SK-N-SH (cell line): ENCODE measurements at places on chromosomes 3 and 15. TPM values are rescaled to one million over a fixed set of nuclear protein-coding genes. Genes with fewer than 3 reads are reported as not detected.

GRCh38 chr3:106126067-106126845, 257.4 kb upstream of the CBLB start:
- H3K27me3 ChIP-seq: no peaks in the 10 kb centered on the region
- no peaks in the 10 kb centered on the region for H3K36me3 ChIP-seq
- no peak for DNase-seq
- H3K4me1 ChIP-seq: peaks cover 7% of the 10 kb centered on the region
- H3K4me3 ChIP-seq: no peak overlapping the region
- H3K27ac ChIP-seq: peak overlapping the region; percentile 68

- no peak overlapping the region for H3K4me3 ChIP-seq
- no peak for DNase-seq
- H3K27me3 ChIP-seq: no peaks in the 10 kb centered on the region
- H3K27ac ChIP-seq: peak overlapping the region; percentile 46
- no peaks in the 10 kb centered on the region for H3K4me1 ChIP-seq
These were observed 32.0 kb downstream of the WWTR1 start for GRCh38 chr3:149625795-149626194.

- H3K4me1 ChIP-seq: no peaks in the 10 kb centered on the region
- no peaks in the 10 kb centered on the region for H3K27me3 ChIP-seq
- H3K4me3 ChIP-seq: no peak overlapping the region
These were observed 125.5 kb downstream of the GADL1 start for GRCh38 chr3:30768703-30769550.

DNA sequence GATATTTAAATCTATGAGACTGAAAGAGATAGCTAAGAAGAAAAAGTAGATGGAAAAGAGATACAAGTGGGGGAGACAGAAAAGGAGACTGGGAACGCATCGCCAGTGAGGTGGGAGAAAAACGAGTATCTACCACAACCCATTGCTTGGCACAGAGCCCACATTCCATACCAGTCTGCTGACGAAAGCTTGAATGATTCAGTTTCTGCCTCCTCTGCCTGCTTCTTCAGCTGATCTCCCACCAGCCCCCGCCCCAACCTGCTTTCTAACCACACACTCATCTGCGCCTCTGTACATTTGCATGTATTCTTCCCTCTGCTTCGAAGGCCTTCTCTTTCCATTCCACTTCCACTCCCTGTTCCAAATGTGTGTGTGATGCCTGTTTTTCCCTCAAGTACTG, 188.1 kb downstream of the USP13 start:
- no peak overlapping the region for H3K27ac ChIP-seq
- DNase-seq: no peak
- H3K36me3 ChIP-seq: no peaks in the 10 kb centered on the region

DNA sequence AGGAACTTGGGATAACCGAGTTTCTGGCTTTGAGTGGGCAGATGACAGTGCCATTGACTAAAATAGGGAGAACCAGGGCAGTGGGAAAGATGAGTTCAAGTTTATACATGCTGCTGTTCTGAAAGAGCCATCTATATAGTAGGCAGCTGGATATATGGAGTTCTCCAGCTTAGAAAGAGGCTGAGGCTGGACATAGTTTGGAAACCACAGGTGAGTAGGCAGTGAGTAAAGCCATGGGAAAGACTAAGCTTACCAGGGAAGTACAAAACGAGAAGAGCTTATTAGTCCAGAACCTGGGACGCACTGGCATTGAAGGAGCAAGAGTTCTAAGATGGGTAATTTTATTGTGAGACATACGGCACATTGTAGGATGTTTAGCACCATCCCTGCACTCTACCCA, 54.2 kb downstream of the MSL2 start:
- DNase-seq: no peak
- no peaks in the 10 kb centered on the region for H3K4me1 ChIP-seq

GRCh38 chr3:58353722-58354553, 21.2 kb downstream of the PXK start:
- peaks cover 7% of the 10 kb centered on the region; the same call in 1 of the 2 replicates for H3K4me1 ChIP-seq
- no peak overlapping the region for H3K27ac ChIP-seq
- H3K4me3 ChIP-seq: no peak overlapping the region
- H3K36me3 ChIP-seq: no peaks in the 10 kb centered on the region
- H3K27me3 ChIP-seq: no peaks in the 10 kb centered on the region

- H3K27ac ChIP-seq: no peak overlapping the region
- 0 out of 2 replicates have a peak overlapping the region, but pooled peaks have one; percentile 8 for H3K4me3 ChIP-seq
- DNase-seq: peak; percentile 94
- H3K27me3 ChIP-seq: no peaks in the 10 kb centered on the region
These were observed 12.5 kb upstream of the ZSCAN2 start for GRCh38 chr15:84588053-84588874.

- no peaks in the 10 kb centered on the region for H3K27me3 ChIP-seq
- H3K4me1 ChIP-seq: peaks cover 6% of the 10 kb centered on the region; the same call in 1 of the 2 replicates
- no peak overlapping the region for H3K4me3 ChIP-seq
- no peaks in the 10 kb centered on the region for H3K36me3 ChIP-seq
- DNase-seq: no peak
- H3K27ac ChIP-seq: peak overlapping the region; percentile 33; the same call in 1 of the 2 replicates
These were observed 24.9 kb upstream of the WNT5A start for GRCh38 chr3:55511895-55512570.

- no peak overlapping the region for H3K4me3 ChIP-seq
- no peak for DNase-seq
- no peaks in the 10 kb centered on the region for H3K27me3 ChIP-seq
- no peaks in the 10 kb centered on the region for H3K36me3 ChIP-seq
These were observed 134.8 kb downstream of the AKAP13 start for GRCh38 chr15:85515212-85515611.

DNA sequence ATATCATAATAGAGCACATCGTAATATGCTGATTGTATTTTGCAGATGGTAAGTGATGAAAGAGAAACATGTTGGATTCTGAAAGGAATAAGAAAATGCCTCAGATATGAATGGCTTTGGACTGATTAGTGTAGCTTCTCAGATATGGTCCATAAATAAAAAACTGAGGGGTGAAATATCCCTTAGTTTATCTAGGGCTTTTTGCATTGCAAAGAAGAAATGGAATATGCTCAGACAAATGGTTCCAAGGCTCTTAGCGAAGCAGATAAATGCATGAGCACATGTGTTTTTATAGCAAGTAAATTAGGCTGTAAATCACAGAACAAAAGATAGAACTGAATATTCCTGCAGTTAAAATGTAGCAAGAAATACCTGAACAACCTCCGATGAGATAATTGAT, 820.9 kb upstream of the GRM7 start:
- H3K36me3 ChIP-seq: no peaks in the 10 kb centered on the region
- no peaks in the 10 kb centered on the region for H3K4me1 ChIP-seq
- no peak overlapping the region for H3K4me3 ChIP-seq
- no peak overlapping the region for H3K27ac ChIP-seq
- no peaks in the 10 kb centered on the region for H3K27me3 ChIP-seq

- H3K4me1 ChIP-seq: no peaks in the 10 kb centered on the region
- no peaks in the 10 kb centered on the region for H3K27me3 ChIP-seq
- peak; percentile 64 for DNase-seq
- no peak overlapping the region for H3K4me3 ChIP-seq
- no peak overlapping the region for H3K27ac ChIP-seq
These were observed 47.6 kb downstream of the SETMAR start for GRCh38 chr3:4350789-4351163.

GRCh38 chr3:148882288-148882687, 17.2 kb downstream of the CPA3 start:
- H3K27me3 ChIP-seq: no peaks in the 10 kb centered on the region
- DNase-seq: no peak
- no peak overlapping the region for H3K4me3 ChIP-seq
- H3K4me1 ChIP-seq: no peaks in the 10 kb centered on the region
- no peak overlapping the region for H3K27ac ChIP-seq
- no peaks in the 10 kb centered on the region for H3K36me3 ChIP-seq

- H3K4me3 ChIP-seq: no peak overlapping the region
- peaks cover 91% of the 10 kb centered on the region for H3K4me1 ChIP-seq
- DNase-seq: no peak
- H3K36me3 ChIP-seq: peaks cover 23% of the 10 kb centered on the region
- no peaks in the 10 kb centered on the region for H3K27me3 ChIP-seq
These were observed 44.1 kb downstream of the UMPS start for GRCh38 chr3:124774327-124774718.

- no peak overlapping the region for H3K4me3 ChIP-seq
- no peaks in the 10 kb centered on the region for H3K27me3 ChIP-seq
- no peaks in the 10 kb centered on the region for H3K36me3 ChIP-seq
- no peak overlapping the region for H3K27ac ChIP-seq
- peaks cover 4% of the 10 kb centered on the region for H3K4me1 ChIP-seq
These were observed 35.4 kb upstream of the RBMS3 start for GRCh38 chr3:29245441-29245840.

- H3K4me1 ChIP-seq: peaks cover 25% of the 10 kb centered on the region; the same call in 1 of the 2 replicates
- no peak overlapping the region for H3K27ac ChIP-seq
- DNase-seq: no peak
These were observed 63.1 kb downstream of the TLE3 start for GRCh38 chr15:70034596-70034995.

- no peaks in the 10 kb centered on the region for H3K36me3 ChIP-seq
- H3K27ac ChIP-seq: no peak overlapping the region
- no peak for DNase-seq
- no peaks in the 10 kb centered on the region for H3K4me1 ChIP-seq
These were observed 562.3 kb downstream of the PDCD6IP start for GRCh38 chr3:34360713-34361112.

DNA sequence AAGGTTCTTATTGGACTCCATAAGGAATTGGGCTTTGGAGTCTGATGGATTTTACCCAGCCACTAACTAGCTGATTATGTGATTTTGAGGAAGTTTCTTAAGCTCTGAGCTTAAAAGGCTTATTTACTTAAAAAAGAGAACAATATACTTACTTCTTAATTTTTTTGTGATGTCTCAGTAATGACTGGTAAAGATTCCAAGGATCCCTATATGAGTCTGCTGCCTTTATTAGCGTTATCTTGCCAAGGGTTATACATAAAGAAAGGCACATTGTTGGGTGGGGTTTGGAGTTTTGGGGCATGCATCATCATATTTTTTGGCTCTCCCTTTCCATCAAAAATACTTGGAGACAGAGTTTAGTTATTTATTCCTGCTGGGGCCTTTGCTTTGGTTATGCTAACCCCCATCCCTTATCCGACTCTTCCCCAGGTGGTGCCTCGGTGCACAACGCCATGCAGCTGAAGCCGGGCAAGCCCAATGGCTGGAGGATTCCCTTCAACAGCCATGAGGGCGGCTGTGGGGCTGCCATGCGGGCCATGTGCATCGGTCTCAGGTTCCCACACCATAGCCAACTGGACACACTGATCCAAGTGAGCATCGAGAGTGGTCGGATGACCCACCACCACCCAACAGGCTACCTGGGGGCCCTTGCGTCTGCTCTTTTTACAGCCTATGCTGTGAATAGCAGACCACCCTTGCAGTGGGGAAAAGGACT, 6.7 kb downstream of the ADPRH start:
- no peaks in the 10 kb centered on the region for H3K4me1 ChIP-seq
- no peak overlapping the region for H3K4me3 ChIP-seq
- no peaks in the 10 kb centered on the region for H3K27me3 ChIP-seq
- no peak overlapping the region for H3K27ac ChIP-seq
- H3K36me3 ChIP-seq: no peaks in the 10 kb centered on the region
- DNase-seq: no peak

DNA sequence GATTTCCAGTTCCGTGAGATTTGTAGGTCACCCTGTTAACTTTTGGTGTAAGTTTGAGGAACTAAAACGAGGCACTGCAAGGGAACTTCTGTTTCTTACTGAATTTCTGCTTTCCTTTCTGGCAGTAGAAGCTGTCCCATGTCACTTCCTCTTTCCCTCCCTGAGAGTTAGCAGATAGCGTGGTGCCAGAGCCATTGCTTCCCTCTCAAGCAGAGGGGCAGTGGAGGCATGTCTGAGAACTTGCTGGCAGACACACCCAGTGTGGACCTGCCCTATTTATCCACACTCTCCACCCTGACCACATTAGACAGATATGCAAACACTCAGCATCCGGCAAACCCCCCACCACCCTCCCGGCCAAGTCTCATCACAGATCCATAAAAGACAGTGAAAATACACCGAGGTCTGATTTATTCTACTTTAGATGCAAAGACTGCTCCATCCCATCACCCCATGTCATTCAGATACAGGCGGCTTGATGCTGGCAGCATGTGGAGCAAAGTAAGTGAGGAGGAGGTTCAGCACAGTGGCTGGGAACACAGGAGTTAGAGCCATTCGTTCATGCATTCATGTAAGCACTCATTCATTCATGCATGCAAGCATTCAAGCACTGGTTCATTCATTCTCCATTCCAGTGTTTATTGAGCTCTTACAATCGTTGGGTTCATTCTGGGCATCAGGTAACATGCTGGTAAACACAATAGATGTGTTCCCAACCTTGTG, 324.7 kb downstream of the SHQ1 start:
- H3K36me3 ChIP-seq: no peaks in the 10 kb centered on the region
- H3K27me3 ChIP-seq: no peaks in the 10 kb centered on the region; the same call in 1 of the 2 replicates
- no peak overlapping the region for H3K27ac ChIP-seq
- no peak overlapping the region for H3K4me3 ChIP-seq

DNA sequence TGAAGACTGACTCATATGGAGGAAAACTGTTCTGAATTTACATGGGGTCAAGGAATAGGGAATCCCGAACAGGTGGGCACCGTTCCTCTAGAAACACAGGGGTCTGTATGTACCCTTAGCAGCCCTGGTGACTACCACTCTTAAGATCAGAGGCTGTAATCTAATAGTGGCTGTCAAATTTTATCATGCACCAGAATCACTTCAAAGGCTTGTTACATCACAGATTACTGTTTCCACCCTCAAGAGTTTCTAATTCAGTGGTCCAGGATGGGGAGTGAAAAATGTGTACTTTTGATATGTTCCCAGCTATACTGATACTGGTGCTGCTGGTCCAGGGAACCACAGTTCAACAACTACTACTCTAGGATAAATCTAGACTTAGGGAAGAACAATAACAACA, 27.9 kb downstream of the DYNC1LI1 start:
- no peak for DNase-seq
- H3K36me3 ChIP-seq: peaks cover 6% of the 10 kb centered on the region
- H3K4me3 ChIP-seq: no peak overlapping the region
- H3K27ac ChIP-seq: no peak overlapping the region

MKRN2OS gene
- polyA plus RNA-seq: not detected in 2 replicates

GP9 gene
- polyA plus RNA-seq: not detected in 2 replicates

PPCDC gene
- polyA plus RNA-seq: 19.8 and 20.7 TPM in 2 replicates

ARID3B gene
- polyA plus RNA-seq: 3.0 and 3.7 TPM in 2 replicates

MNS1 gene
- 0.42 and 0.90 TPM in 2 replicates for polyA plus RNA-seq

CLDN1 gene
- 0.82 and 1.8 TPM in 2 replicates for polyA plus RNA-seq

C15orf61 gene
- polyA plus RNA-seq: 2.9 and 4.0 TPM in 2 replicates

IMPG2 gene
- polyA plus RNA-seq: 0.03 and 0.10 TPM in 2 replicates
